ENCODE measurements at places on chromosomes 4 and X. TPM values are rescaled to one million over a fixed set of nuclear protein-coding genes. Genes with fewer than 3 reads are reported as not detected.

DNA sequence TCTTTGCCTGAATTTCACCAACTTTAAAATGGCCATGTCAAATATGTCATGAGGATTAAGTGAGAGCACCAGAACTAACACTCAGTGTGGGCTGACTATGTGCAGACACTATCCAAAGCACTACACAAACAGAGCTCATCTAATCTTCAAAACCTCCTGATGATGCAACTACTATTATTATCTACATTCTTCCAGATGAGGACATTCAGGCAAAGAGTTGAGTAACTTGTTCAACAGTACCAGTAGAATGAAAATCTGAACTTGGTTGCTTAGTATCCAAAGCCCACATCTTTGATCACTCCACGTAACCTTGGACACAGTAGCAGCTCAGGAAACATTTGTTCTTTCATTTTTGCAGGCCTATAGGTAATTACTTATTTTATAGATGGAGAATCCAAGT lies 90.1 kb downstream of the ATP8A1 start:
- DNase-seq, result no peak
- H3K4me3 ChIP-seq, result no peak overlapping the region
- H3K4me1 ChIP-seq, result no peaks in the 10 kb centered on the region
- no peaks in the 10 kb centered on the region for H3K27me3 ChIP-seq

CCDC158 gene
- not detected for total RNA-seq

DNA sequence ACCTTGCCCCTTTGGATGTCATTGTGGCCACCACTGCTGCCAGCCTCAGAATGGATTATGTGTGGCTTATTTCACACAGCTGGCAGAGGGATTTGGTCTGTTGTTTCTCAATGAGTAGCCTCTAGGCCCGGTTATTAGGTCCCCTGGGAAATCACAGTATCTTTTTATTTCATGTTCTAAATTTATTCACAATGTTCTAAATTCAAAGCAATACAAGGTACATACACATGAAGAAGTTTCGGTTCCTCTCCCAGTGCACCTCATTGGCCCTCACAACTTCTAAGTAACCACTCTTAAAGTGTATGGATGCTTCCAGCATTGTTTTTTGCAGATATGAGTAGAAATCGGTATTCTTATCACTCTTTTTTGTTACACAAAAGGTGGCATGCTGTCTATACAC lies 262.7 kb downstream of the RCHY1 start:
- H3K36me3 ChIP-seq, result no peaks in the 10 kb centered on the region
- H3K4me1 ChIP-seq, result peaks cover 7% of the 10 kb centered on the region
- no peak for DNase-seq
- no peaks in the 10 kb centered on the region for H3K27me3 ChIP-seq
- no peak overlapping the region for H3K27ac ChIP-seq

MID1 gene
- 22.4 TPM for total RNA-seq

DNA sequence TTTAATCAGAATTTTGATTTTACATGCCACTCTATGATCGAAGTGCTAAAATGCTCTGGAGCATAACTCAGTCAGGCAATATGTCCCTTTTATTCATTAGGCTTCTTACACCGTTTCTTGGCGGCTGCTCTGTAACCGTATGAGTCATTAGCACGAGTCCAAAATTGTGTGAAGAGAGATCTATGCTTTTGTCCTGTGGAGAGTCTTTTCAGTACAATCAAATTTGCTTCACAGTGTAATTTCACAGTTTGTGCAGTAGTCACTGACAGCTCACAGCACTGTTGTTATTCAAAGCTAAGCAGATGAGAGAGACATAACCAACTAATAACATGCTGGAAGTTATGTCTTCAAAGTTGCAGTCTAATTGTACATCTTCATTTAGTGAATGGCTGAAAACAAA lies 167.8 kb downstream of the PCDH10 start:
- H3K36me3 ChIP-seq, result no peaks in the 10 kb centered on the region
- H3K27ac ChIP-seq, result no peak overlapping the region
- no peak for DNase-seq
- no peak overlapping the region for H3K4me3 ChIP-seq
- H3K27me3 ChIP-seq, result no peaks in the 10 kb centered on the region

GRCh38 chr4:89099034-89099433 lies 12.3 kb upstream of the TIGD2 start:
- no peaks in the 10 kb centered on the region for H3K4me1 ChIP-seq
- no peaks in the 10 kb centered on the region for H3K36me3 ChIP-seq
- no peak for DNase-seq
- H3K27me3 ChIP-seq, result no peaks in the 10 kb centered on the region

DNA sequence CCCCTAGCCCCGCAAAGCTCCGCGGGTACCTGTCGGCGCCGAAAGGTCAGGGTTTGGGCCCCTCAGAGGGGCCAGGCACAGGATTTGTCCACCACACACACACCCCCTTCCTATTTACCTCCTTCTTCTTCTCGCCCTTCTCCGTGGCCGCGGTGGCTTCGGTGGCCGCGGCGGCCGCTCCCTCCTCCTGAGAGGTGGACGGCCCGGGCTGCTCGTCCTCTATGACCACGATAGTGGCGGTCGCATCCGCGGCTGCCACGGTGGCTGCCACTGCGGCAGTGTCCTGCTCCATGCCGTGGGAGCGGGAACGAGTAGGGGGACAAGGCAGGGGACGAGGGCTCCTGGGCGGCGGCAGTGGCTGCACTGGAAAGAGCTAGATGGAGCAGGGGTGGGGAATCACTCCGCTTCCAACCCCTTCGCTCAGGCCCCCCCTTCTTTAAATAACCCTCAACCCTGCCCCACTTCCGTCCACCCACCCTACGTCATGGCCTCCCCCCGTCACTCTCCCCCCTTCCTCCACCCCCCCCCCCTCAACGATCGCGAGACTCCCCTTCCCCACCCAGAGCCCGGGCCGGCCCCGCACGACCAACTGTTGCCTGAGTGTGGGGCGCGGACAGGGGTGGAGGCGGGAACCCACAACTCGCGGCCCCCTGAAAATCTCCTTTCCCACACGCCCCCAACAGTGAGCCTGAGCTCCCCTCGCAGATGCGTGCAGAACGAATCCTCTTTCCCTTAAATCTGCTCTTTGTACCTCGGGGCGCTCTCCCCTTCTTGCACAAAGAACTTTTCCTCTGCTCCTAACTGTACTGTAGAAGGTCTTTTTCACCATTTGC lies at the start of gene SMARCA1:
Gene SMARCA1, minus strand, starts transcription at position 412 of the 833 bp plus-strand sequence. Its CDS starts 120 bp downstream, at position 292.
- peak within 1 kb of the TSS; percentile 96 for H3K4me3 ChIP-seq
- peak; percentile 77 for DNase-seq
- H3K36me3 ChIP-seq, result no peaks in the 10 kb centered on the region
- peak within 1 kb of the TSS; percentile 95 for H3K27ac ChIP-seq
- no peaks in the 10 kb centered on the region for H3K27me3 ChIP-seq
